Foreskin melanocyte (primary cell): ENCODE measurements at places on chromosomes 7 and 10.
A peak's percentile ranks its signal among the peaks of the same experiment; 100 is the strongest.

DNA sequence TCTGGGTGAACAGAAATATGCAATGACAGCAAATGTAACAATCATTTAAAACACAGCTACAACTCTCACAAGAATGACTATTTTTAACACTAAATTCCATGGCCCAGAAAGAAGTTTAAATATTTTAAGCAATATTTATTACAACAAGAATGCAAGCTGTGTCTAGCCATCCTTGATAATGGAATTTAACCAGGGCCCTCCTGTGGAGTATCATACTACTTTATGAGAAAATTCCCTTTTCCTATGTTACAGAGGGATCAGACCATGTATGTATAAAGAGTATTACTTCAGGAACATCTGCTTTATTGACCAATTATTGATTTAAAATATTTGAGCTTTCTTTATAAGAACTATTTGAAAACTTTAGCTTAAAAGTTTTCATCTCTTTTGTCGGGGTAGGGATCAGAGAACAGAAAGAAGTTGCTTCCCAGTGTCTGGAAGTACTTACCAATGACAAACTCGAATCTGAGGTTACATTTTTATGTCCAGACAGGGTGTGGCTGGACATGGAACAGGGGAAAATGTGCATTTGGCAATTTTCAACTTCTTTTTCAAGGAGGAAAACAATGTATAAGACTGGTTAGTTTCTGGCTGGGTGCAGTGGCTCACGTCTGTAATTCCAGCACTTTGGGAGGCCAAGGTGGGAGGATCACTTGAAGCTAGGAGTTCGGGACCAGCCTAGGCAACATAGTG, 48.3 kb upstream of the NRBF2 start:
- no peak for DNase-seq

- peak; percentile 56 for DNase-seq
Measured at GRCh38 chr7:45923290-45923689, 2.2 kb upstream of the IGFBP3 start.

DNA sequence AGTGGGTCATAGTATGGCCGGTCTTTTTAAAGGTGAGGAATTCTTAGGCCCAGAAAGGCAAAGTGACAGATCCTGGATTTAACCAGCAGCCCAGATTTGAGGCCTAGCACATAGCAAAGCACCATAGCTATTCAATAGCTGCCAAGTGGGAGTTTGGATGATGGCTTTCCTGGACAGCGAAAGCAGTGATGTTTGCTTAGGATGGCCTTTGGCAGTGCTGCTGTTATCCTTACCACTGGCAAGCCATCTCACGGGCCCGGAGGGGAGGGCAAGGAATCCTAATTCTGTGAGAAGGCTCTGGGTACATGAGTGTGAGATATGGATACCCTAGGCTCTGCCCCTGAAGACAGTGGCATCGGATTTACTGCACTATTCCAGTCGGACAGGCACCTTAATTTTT, 50.4 kb downstream of the TCF7L2 start:
- no peak for DNase-seq

GRCh38 chr10:31959461-31960173, 31.0 kb upstream of the ARHGAP12 start:
- no peak for DNase-seq

GRCh38 chr10:69512901-69513300, 60.3 kb downstream of the NEUROG3 start:
- no peak for DNase-seq

DNA sequence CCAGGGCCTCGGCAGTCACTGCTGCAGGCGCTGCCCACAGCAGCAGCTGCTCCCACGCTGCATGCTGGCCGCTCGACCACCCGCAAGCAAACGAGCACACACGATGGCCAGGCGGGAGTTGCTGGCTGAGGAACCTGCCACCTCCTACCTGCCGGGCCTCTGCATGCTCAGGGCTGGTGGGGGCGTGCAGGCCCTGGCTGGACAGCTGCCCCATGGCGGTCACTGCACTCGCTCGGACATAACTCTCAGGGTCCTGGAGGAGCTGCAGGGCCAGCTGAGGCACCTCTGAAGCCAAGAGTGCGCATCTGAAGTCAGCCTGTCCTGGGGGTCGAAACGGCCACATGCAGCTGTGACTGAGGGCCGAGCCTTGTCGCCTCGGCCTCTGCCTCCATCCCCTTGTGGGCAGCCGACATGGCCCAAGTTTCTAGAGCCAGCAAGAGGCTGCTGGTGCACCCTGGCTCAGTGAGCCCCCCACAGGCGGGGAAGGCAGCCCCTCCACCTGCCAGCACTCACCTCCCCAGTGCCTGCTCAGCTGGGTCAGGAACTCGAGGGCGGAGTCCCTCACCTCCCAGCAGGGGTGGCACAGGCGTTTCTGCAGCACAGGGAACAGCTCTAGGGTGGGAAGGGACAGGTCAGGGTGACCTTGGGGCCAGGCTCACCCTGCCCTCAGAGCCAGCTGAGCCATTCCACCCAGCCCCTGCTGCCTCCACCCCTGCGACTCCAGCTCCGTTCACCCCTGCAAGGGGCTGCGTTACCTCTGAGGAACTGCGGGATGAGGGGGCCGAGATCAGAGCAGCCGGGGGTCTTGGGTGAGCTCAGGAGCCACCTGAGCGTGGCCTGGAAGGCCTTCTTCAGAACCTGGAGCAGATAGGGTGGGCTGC, 16.1 kb downstream of the BRAT1 start:
- no peak for DNase-seq

GRCh38 chr10:74050653-74051052, 52.7 kb downstream of the VCL start:
- no peak for DNase-seq

DNA sequence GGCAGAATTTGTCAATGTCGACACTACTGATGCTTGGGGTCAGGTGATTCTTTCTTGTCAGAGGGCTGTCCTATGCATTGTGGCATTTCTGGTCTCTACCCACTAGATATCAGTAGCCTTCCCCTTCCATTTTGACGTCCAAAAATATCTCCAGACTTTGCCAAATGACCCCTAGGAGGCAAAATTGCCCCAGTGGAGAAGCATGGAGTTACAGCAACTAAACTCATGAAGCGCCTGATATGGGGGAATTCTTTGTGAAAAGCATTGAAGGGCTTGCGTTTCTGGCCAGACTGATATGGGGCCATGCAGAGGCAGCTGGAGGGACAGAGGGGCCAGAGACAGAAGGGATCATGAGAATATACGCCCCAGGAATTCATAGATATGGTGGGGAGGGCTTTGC, 43.6 kb downstream of the ADRB1 start:
- no peak for DNase-seq
